ENCODE measurements at places on chromosomes 3 and 15.
A peak's percentile ranks its signal among the peaks of the same experiment; 100 is the strongest.

DNA sequence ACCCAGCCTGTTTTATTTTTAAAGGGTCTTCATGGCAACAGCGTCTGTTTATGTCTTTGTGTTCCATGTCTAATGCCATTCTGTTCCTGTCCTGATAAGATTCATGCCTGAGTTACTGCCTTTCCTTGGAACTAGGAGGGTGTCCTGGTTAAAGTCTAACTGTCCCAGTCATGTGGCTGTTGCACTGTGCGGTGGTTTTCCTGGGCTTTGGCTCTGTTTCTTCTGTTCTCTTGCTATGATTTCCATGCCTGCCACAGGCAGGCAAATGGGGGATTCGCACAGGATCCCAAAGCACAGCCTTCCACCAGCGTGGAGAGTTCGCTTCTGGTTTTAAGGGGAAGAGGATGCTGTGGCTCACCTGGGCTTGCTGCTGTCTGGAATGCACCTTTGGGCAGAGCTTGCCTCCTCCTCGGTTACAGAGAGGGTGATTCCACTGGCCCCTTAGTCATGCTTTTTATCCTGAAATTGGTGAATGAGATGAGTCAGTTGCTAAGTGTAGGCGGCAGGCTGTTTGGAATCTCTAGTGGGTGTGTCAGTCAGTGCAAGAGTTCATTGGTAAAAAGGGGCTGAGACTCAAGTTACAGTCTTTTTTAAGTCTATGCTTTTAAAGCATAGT is 86.8 kb downstream of the CCK start:
- DNase-seq = no peak

GRCh38 chr3:40691452-40691861 is 166.7 kb downstream of the ZNF621 start:
- no peak for DNase-seq

- DNase-seq = no peak
These were observed 30.1 kb upstream of the KY start for GRCh38 chr3:134680796-134681521.

GRCh38 chr3:106263546-106263945 is 394.7 kb upstream of the CBLB start:
- DNase-seq = no peak

DNA sequence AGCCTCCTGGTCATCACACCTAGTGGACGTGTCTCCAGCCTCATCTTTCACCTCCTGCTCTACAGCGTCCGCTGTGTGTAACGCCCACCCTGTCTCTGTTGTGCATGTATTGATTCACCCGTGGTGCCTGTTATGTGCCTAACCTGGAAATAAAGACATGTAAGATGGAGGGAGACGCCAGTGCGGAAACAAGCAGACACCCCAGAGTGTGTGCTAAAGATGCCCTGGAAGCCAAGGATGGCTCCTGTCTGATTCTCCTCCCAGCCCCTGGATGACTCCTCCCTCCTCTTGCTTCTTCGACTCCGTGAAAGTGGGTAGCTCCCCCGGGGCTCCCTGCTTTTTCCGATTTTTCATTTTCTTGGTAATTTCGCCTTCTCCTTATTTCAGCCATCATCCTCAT is 241.8 kb downstream of the ADAMTS17 start:
- DNase-seq = no peak

DNA sequence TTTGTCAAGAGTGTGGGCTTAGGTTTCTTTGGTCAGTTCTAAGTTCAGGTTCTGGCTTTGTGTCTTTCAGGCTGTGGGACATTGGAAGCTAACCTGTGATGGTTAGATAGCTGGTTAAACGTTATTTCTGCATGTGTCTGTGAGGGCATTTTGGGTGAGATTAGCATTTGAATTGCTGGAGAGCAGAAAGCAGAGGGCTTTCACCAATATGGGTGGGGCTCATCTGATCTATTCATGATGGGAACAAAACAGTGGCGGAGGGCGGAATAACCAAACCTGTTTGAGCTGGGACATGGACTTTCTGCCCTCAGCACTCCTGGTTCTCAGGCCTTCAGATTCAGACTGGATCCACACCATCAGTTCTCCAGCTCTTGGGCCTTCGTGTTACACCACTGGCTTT is 195.4 kb downstream of the KLF13 start:
- DNase-seq = no peak

DNA sequence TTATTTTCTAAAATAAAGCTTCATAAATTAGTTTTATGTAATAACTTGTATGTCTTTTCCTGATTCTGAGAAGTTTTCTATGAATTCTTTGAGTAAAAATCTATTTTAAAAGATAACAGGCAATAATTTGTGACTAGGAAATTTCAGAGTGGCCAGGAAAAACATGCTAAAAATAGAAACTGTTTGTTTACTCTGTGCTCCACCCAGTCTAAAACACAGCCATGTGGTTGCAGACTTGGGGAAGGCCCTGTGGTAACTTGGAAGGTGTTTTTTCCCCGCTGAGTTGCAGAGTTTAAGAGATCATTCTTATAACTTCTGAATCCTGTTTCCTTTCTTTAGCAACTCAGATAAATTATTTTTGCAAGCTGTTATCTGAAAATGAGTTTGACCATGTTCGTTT is 21.9 kb downstream of the PLCL2 start:
- DNase-seq = no peak

- no peak for DNase-seq
These were observed 13.5 kb upstream of the PCOLCE2 start for GRCh38 chr3:142902356-142902755.

- DNase-seq = no peak
These were observed 120.2 kb downstream of the NR1I2 start for GRCh38 chr3:119902061-119902460.

GRCh38 chr15:74826364-74826819 is at the start of gene CPLX3:
Gene CPLX3, plus strand, starts transcription at chr15:74826627. Its CDS starts 77 bp downstream, at chr15:74826704.
- DNase-seq = peak; percentile 63

DNA sequence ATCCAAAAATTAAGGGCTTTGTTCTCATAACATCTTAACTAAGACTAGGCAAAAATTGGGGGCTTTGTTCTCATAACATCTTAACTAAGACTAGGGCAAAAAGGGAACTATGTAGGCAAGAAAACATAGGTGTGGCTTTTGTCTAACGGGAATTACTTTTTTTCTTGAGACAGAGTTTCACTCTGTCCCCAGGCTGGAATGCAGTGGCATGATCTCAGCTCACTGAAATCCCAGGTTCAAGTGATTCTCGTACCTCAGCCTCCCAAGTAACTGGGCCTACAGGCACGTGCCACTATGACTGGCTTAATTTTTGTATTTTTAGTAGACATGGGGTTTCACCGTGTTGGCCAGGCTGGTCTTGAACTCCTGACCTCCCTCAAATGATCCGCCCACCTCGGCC is 49.8 kb upstream of the CSPG5 start:
- no peak for DNase-seq

- DNase-seq = no peak
These were observed 3.3 kb downstream of the COPG1 start for GRCh38 chr3:129252748-129253147.

- peak; percentile 18 for DNase-seq
These were observed 32.5 kb downstream of the ARHGEF3 start for GRCh38 chr3:56769116-56769707.

- DNase-seq = no peak
These were observed 93.6 kb downstream of the SEC22A start for GRCh38 chr3:123295171-123295900.

DNA sequence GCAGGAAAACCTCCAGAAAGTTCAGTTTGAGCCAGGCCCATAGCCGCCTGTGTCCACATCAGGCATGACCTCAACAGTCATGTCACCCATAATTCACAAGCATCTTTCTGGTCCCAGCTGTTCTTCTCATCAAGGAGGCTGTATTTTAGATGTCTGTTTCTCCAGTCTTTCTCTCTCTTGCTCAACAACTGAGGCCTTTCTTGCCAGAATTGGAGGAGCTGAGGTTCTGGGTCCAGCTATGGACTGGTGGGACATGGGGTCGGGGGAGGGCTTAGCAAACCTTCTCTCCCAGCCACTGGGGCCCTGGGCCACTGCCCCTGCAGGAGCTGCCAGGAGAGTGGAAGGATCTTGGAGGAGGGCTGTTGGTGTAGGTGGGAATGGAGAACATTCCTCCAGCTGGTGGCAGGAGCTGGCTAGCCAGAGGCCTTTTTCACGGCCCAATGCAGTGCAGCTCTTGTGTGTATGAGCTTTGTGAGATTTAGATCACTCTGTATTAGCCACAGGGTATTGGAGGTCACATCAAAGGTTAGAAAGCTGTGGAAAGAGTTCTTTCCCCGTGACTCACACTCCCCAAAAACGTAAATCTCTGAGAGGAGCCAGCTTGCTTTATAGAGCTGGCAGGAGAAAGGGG is 23.5 kb downstream of the MAGEF1 start:
- no peak for DNase-seq

DNA sequence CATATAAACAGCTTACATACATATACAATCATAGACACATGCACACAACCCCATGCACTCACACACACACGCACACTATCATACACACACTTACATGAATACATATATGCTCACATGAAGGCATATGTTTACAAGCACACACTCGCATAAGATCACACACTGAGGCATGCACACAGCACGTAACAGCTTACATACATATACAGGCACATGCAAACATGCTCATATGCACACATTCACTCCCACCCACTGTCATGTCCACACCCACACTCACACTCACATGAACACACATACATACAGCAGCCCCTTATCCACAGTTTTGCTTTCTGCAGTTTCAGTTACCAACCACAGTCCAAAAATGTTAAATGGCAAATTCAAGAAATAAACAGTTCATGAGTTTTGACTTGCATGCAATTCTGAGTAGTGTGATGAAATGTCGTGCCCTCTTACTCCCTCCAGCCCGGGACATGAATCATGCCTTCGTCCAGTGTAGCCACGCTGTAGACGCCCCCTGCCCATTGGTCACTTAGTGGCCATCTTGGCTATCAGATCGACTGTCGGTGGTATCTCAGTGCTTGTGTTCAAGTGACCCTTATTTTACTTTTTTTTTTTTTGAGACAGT is 27.8 kb downstream of the MEGF11 start:
- DNase-seq = no peak

DNA sequence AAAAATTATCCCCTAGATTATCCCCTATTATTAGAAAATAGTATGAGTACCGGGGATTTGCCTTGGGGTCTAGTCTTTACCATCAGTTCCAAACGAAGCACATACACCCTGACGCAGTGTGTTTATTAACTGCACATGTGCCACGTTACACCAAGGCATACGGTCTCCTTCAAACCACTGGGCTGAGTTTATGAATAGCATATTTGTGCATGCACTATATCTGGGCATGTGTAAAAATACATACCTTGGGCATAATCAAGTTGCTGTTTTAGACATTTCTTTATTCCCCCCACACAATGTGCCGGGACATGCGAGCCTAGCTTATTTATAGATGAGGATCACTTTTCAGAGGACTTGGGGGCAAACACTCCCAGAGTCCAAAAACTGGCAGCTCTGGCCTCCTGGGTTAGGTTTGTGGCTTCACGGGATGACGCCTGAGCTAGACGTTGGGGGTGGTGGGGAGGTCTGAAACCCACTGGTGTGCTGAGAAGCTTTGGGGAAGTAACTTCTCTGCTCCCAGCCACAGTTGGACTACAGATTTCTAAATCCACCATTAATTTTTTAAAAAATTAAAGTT is 16.2 kb downstream of the IGDCC4 start:
- no peak for DNase-seq

- no peak for DNase-seq
These were observed 25.5 kb downstream of the ESYT3 start for GRCh38 chr3:138459619-138460535.

GRCh38 chr3:186825294-186825821 is 17.2 kb upstream of the ADIPOQ start:
- peak; percentile 84 for DNase-seq

GRCh38 chr3:10625323-10625722 is 119.9 kb upstream of the ATP2B2 start:
- DNase-seq = no peak

- DNase-seq = no peak
These were observed 38.3 kb downstream of the CPN2 start for GRCh38 chr3:194312743-194313281.

DNA sequence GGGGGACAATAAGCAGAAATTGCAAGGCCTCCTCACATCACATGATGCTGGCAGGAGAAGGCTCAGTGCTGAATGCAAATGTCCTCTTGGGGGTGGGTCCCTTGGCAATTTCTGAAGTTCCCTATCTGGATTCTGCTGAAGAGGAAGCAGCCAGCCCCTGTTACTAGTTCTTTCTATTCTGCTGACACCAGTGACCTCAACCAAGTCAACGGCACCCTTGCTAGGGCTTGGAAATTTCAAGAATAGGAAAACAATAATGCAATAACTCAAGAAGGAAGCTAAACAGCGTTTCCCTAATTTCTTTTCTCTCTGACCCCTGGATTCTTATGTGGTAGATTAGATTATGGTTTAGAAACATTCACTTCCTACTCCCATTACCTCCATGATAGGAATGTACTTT is 46.2 kb upstream of the FOXP1 start:
- DNase-seq = no peak

GRCh38 chr3:27681249-27681748 is 40.8 kb downstream of the EOMES start:
- DNase-seq = peak; percentile 77

DNA sequence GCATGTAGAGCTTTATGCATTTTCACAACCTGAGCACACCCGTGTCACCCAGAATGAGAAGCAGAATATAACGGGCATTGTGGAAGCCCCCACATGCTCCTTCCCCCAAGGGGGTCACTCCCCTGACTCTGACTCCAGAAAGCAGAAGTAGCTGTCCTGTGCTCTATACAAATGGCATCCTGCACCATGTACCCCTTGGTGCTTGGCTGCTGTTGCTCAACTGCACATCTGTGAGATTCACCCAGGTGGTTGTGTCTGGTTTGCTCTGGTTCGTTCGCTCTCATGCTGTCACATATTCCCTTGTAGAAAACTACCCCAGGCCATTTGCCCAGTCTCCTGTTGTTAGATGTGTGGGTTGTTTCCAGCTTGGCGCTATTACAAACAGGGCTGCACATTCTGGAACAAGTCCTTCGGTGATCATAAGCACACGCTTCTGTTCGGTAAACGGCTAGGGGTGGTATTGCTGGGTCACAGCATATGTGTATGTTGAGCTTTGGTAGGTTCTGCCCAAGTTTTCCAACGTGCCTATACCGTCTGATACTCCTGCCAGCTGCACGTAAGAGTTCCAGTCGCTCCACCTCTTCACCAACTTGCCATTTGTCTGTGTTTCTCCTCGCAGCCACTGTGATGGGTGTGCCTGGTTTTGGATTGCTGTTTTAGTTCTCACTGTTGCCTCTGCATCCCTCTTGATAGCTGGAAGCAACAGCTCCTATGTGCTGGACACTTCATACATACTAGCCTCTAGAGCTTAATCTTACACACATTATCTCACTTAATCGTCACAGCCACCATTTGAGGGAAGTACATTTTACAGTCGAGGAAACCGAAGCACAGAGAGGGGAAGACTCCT is 65.4 kb upstream of the SLC6A6 start:
- DNase-seq = no peak

Measured in retina (tissue), 1 donor.